Natural killer cell treated with Interleukin-12 subunit alpha and Interleukin-12 subunit beta and Interleukin-15 and Interleukin-18, amount 100 ng/mL, for 72 hours (primary cell): ENCODE measurements at places on chromosomes 3 and 15. TPM values are rescaled to one million over a fixed set of nuclear protein-coding genes. Genes with fewer than 3 reads are reported as not detected.

Gene KLHDC8B
- total RNA-seq = 3.1 TPM

Gene BOC
- total RNA-seq = 1.5 TPM

Gene LRRFIP2
- 52.0 TPM for total RNA-seq

Gene RPUSD2
- 14.3 TPM for total RNA-seq

Gene ADGRG7
- not detected for total RNA-seq

Gene PLXND1
- total RNA-seq = 2.8 TPM

Gene PAK6
- 1.9 TPM for total RNA-seq

Gene ROBO1
- total RNA-seq = 0.05 TPM

- no peak for DNase-seq
These were observed 157.7 kb upstream of the FAM3D start for GRCh38 chr3:58824285-58824684.

- DNase-seq = no peak
These were observed 89.5 kb downstream of the ZMAT3 start for GRCh38 chr3:178982137-178982536.

- no peak for DNase-seq
These were observed 59.6 kb downstream of the ABTB1 start for GRCh38 chr3:127732303-127732702.

DNA sequence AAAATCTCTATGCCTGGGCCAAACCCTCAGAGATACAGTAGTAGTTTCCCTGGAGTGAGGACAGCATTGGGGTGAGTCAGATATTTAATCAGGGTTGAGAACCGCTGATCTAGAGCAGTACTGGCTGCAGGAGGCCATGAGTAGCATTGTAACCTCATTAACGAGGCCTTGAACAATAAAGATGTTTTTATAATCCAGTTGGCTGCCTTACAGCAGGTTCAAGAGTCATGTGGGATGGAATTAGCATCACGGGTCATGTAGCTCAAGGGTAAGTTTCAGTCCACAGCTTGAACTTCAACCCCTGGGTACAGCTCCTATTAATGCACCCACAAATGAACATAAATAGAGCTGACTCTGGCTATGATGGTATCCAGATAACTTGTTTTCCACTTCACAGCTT lies 5.1 kb downstream of the HPS3 start:
- DNase-seq = no peak

DNA sequence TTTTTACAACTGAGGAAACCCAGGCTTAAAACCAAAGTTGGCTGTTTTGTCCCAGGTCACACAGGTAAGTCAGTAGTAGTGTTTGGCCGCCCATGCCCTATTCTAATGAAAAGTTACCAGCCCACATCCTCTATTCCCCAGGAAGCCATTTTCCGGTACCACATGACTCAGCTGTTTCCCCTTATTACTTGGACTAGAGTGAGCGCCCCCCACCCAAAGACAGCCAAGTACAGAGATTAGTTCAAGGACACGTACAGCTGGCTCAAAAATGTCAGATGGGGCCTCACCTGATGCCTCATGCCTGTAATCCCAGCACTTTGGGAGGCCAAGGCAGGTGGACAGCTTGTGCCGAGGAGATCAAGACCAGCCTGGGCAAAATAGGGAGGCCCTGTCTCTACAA lies 8.5 kb upstream of the KLHL6 start:
- no peak for DNase-seq

- DNase-seq = no peak
These were observed 4.9 kb downstream of the BBS4 start for GRCh38 chr15:72690938-72691337.

- no peak for DNase-seq
These were observed 48.4 kb upstream of the IP6K2 start for GRCh38 chr3:48765376-48765775.

DNA sequence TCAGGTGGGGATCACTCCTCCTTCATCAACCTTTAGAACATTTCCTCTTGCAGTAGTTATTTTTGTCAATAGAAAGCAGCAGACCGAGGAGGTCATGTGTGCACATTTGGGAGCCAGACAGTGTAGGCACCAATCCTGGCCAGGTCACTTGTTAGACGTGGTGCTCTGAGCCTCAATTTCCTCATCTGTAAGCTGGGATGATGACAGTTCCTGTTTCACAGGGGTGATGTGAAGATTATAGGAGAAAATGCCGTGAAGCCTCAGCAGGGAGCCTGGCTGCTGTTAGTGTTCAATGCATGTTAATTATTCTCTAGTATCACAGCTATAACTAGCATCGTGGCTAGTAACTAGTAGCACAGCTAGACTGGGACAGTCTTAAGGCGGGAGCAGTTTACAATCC lies 64.7 kb downstream of the ATP2B2 start:
- no peak for DNase-seq

DNA sequence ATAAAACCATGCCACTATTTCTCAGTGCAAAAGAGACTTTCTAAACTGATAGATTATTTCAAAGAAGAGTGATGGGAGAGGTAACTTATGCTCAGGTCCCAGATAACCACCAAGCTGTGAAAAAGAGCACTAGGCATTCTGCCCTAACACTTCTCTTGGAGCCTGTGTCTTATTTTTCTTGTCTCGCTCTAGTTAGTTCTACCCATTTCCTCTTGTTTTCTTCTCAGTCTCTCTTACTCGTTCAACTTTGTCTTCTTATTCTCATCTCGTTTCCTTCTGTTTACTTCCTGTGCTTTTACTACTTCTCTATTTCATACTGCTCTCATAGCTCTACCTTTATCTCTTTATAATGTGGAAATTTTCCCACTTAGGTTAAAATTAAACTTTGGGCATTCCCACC lies 91.8 kb upstream of the CGNL1 start:
- no peak for DNase-seq

GRCh38 chr3:176631165-176631564 lies 566.1 kb downstream of the TBL1XR1 start:
- no peak for DNase-seq

GRCh38 chr15:100095541-100096247 lies 246.1 kb downstream of the ADAMTS17 start:
- DNase-seq = no peak

DNA sequence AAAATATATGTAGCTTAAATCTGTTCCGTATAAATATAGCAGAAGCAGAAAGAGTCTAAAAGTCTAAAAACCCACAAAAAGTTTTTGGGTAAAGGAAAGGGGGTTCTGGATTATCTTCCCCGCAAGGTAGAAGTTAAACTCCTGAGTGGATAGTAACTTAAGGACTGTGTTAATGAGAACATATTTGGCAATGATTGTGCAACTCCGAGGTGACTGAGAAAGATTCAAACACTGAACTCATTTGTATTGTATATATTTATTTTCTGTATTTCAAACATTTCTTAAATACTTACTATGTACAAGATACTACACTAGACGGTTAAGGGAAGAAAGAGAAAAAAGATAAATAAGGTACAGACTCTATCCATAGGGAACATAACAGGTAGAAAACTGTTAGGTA lies 72.7 kb upstream of the PPIB start:
- DNase-seq = no peak

GRCh38 chr3:46098319-46098761 lies 71.1 kb upstream of the XCR1 start:
- peak; percentile 91 for DNase-seq

- no peak for DNase-seq
These were observed 155.9 kb upstream of the FEZF2 start for GRCh38 chr3:62529230-62529629.

- DNase-seq = no peak
These were observed 78.8 kb downstream of the IL5RA start for GRCh38 chr3:3031326-3031725.

GRCh38 chr3:71310980-71311660 lies 272.4 kb downstream of the FOXP1 start:
- DNase-seq = no peak
